ENCODE measurements at places on chromosomes 4 and X.

DNA sequence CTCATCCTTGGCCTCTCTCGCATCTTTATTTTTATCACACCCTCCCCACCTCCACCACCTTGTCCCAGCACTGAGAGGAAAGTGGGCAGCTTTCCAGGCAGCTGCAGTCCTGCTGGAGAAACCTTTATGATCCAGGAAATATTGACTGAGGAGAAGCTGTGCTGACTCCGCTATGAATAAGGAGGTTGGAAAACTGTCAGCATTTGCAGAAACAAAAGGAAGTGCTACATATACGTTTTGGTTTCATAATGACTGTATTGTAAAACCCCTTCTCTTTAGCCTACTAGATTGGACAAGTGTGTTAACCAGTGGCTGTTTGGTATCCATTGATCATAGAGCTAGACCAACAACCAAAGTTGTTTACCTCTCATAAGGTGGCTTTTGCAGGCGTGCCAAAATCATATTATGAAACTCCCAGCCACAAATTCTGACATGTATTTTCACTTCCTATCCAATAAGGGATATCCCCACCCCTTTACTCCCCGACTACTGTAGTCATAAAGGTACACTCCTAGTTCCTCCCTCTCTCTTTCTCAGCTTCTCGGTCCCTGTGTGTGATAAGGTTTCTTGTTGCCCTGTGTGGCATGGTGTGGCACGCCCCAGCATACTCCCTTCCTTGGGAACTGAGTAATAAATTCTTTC, 88.4 kb downstream of the GPR143 start:
- no peak for DNase-seq

DNA sequence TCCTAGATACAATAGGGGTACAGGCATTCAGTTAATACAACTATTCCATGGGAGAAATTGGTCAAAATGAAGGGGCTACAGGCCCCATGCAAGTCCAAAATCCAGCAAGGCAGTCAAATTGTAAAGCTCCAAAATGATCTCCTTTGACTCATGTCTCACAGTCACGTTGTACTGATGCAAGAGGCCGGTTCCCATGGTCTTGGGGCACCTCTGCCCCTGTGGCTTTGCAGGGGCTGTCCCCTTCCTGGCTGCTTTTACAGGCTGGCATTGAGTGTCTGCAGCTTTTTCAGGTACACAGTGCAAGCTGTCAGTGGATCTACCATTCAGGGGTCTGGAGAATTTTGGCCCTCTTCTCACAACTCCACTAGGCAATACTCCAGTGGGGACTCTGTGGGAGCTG, 12.5 kb upstream of the ASIC5 start:
- no peak for DNase-seq

- DNase-seq = no peak
Measured at GRCh38 chrX:68415316-68415715, 18.0 kb downstream of the OPHN1 start.

GRCh38 chr4:127419431-127419830, 213.3 kb upstream of the INTU start:
- no peak for DNase-seq

DNA sequence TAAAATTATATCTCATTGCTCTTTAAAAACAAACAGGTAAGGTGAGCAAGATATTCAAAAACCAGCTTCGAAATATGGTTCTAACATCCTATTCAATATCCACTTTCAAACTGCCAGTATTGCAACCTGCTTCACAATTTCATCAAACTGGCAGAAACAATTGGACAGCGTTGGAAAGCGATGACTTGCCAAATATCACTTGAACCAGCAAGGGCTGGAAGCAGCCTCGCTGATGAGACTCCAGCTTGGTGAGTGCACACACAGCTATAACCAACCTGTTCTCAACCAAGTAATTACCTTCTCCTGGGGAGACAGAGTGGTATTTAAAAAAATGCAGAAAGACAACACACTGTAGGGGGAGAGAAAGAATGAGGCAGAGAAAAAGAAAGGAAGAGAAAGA, 155.8 kb upstream of the RAI2 start:
- DNase-seq = no peak

DNA sequence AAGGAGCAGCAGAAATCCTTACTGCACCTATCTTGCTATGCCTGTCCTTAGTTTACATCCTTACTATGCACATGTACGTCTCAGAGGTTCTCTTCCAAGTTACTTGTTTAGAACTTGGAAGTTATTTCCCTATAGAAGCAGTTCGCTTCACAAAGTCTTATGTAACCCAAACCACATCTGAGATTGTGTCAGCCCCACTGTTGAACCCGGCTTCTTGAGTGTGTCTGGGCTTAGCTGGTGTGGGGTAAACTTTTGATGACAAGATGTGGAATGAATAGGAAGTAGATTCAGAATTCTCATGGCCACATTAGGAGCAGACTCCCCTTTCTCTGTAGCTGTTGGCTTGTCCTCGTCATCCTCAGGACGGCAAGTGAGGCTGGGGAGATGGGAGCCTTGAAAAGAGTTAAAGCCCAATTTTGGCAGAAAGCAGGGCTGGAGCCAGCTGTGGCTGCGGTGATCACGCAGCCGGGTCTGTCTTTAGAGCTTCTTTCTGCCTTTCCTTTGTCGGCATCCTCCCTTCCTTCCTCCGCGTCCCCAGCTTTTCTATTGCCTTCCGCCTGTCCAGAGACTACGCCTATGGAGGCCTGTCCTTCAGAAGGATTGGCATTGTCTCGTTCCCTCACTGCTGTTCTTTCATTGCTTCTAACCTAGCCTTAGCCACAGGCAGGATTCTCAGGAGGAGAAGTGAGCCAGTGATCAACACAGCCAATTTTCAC, 23.0 kb upstream of the LIMCH1 start:
- no peak for DNase-seq

DNA sequence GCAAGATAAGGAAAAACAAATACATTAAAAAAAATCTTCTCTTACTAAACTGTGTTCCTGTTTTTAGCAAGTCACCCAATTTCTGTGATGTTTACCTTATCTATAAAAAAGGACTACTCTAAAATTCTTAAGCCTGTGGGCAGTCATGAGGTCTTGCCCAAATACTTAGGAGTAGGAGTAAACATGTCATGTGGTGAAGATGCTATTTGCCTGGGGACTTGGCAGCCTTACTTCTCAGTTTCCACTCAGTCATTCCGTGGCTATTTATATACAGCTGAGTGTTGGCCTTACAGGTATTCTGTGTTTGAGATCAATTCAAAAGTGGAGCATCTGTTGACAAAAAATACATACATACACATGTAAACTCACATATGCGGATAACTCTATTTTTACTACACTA, 89.9 kb upstream of the TLR2 start:
- DNase-seq = no peak

GRCh38 chr4:41177016-41177415, 37.3 kb downstream of the APBB2 start:
- DNase-seq = no peak

- no peak for DNase-seq
Measured at GRCh38 chrX:23870041-23870440, 37.7 kb downstream of the APOO start.

DNA sequence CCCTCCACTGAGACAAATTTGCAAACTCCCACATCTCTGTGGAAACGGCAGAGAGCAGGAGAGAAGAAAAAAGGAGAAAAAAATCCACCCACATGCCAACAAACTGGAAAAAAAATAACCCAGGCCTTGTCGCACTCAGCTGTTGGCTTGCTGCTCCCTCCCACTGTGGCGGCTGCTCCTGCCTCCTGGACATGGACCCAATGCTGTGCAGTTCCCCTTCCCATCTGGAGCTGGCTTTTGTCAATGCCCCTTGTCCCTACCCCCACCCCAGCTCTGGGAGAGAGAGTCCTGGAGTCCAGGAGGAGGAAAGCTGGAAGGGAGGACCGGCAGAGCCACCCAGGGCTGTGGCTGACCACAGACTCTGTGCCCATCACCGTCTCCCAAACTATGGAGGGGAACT, 50.8 kb upstream of the IQSEC2 start:
- no peak for DNase-seq

DNA sequence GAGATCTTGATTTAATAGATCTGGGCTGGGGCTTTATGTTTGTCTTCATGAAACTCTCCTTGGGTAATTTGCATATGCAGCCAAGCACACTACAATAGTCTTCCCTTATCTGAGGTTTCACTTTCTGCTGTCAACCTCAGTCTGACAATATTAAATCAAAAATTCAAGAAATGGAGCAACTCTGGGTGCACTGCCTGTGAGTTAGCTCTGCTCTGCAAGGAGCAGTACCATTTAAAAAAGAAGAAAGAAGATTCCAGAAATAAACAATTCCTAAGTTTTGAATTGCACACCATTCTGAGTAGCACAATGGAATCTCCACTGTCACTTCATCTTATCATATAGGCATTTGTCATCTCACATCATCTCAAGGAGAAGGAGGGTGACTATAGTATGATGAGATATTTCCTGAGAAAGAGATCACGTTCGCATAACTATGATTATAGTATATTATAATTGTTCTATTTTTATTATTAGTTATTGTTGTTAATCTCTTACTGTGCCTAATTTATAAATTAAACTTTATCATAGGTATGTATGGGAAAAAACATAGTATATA, 9.4 kb downstream of the FNIP2 start:
- no peak for DNase-seq

- DNase-seq = no peak
Measured at GRCh38 chr4:182760551-182761043, 156.6 kb downstream of the DCTD start.

DNA sequence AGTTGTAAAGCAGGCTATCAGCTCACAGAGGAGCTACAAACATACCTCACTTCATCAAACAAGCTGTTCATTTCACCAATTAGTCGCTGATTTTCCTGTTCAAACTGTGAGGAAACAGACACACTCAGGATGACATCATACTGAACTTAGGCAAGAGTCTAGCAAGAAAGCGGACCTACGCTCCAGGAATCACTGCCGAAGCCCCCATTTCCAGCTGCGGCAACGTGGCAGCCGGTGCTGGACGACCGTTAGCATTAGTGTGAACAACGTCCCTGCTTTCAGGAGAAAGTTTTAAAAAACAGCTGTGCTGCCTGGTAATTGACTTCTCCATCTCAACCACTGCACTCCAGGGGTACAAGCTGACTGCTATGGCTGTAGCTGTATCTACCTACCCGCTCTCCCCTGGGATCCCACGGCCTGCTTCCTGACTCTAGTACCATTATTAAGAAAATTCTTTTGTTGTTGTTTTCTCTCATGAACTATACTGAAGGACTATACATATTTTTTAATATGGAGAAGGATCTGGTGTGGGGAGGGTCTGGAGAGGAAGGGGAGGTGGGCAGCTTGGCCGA, 38.3 kb downstream of the NSG1 start:
- DNase-seq = no peak

DNA sequence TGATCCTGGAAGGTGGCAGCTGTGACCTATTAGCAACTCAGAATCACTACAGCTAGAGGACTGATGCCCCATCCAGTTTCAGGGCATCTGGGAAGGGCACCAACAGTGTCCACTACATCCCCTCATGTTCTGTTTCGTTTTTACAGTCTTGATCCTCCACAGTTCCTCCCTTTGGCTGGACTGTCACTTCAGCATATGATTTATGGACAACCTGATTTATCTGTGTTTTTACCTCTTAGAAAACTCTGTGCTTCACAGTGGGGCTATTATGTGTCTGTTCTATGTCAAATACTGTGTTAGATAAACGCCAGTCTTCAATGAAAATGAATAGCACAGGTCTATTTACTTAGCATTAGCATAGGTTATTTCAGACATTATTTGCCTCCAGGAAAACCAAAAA, 63.1 kb upstream of the GRPR start:
- DNase-seq = no peak

- DNase-seq = no peak
Measured at GRCh38 chr4:169225058-169225751, 45.6 kb downstream of the SH3RF1 start.

DNA sequence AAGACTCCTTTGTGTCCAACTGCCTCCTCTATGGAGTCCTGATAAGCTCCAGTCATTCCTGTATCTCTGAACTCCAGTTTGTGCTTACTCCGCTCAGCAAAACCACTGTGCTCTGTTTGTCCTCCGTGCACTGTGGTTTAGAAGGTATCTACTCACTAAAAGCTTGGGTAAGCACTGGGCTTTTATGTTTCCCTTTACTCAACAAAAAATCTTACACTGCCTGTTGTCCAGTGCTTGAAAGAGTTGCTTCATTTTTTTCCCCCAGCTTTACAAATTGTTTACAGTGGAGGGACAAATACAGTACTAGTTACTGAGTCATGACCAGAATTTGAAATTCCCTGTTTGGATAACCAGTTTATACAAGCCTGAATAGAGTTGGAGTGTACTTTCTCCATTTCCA, 545.3 kb upstream of the FAT1 start:
- DNase-seq = no peak

- no peak for DNase-seq
Measured at GRCh38 chr4:75497133-75497532, 17.1 kb downstream of the RCHY1 start.

DNA sequence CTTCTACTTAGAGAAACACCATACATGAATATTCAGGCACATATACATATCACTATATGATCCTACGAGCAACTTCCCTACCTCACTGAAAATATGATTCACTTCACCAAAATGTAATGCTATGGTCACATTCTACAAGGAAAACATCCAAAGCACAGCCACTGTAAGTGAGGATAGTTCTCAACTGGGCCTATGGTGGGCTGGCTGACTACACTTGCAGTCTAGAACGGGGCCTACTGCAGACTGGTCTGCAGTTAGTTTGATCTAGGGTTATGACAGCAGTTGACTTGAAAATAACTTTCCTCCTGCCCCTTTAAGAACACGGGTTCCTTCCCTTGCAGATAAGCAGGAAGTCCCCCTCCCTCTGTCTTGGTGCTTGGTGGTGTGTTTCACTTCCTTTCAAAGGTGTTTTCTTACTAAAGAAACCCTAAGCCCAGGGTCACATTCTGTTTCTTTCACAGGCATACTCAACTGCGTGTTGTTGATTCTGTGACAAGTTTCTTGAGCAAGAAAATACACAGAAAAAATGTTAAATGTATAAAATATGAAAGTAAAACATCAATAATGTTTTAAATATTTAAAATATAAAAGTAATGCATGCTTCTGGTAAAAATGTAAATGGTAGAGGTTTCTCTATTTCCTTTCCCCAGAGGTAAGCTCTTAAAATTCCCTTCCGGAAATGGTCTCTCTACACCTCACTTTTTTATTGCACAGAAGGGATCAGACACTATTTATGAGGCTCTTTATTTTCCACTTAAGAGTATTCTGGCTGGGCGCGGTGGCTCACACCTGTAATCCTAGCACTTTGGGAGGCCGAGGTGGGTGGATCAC, 18.0 kb upstream of the TMSB4X start:
- no peak for DNase-seq

- DNase-seq = no peak
Measured at GRCh38 chrX:130385520-130385919, at the start of gene GPR119. Gene GPR119, minus strand, starts transcription at chrX:130385674. Its CDS starts 227 bp downstream, at chrX:130385447.

DNA sequence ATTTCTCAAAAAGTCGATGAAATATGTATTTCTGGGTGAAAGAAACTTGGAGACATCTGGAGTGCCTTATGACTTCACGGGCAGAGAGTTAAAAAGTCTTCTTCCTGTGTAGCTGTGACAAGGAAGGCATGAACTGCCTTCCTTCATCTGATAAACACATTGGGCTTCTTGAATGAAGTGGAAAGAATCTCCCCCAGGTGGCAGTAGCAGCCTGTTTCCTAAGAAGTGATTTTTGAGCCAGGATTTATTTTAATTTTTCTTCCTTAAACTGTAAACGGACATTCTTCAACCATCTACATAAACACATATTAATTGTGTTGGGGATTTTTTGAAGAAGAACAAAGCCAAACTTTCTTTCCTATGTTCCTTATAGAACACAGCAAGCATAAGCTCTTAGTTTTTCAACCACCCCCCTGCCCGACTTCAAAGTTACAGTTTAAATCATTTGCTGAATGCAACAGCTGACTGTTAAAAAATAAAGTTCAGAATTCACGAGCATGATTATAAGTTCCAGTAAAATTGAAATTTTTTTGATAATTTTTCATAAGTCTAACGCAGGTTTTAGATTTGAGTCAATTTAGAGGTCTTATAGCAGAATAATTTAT, 980 bp upstream of the GIMD1 start:
- no peak for DNase-seq

Data from stimulated activated CD8-positive, alpha-beta memory T cell treated with anti-CD3 and anti-CD28 coated beads, Interleukin-7, amount 100 ng/mL, for 24 hours (primary cell).